ENCODE measurements at places on chromosomes 13 and 19. TPM values are rescaled to one million over a fixed set of nuclear protein-coding genes. Genes with fewer than 3 reads are reported as not detected.

The NOTCH3 gene
- 27.2 TPM for total RNA-seq

The FUT3 gene
- total RNA-seq = 0.14 TPM

DNA sequence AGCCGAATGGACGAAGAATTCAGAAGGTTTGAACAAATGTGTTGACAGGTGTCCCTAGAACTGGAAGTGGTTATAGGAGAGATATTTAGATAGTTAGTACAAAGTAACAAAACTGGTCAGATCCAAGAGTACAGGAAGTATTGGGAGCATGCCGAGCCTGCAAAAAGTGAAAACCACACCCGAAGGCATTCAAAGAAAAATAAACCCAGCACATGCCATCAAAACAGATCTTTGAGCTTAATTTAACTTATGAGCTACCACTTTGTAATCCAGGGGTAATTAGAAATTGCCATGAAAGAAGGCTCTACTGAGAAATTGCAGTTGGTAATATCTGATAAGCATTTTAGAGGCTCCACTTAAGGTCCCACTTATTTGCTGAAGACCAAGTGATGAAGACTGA is 214.2 kb downstream of the DNAJC15 start:
- H3K27ac ChIP-seq = no peak overlapping the region
- H3K4me3 ChIP-seq = no peak overlapping the region
- no peaks in the 10 kb centered on the region for H3K27me3 ChIP-seq
- H3K4me1 ChIP-seq = peaks cover 4% of the 10 kb centered on the region

- H3K36me3 ChIP-seq = no peaks in the 10 kb centered on the region
- H3K4me3 ChIP-seq = no peak overlapping the region
- no peak for DNase-seq
- H3K4me1 ChIP-seq = peaks cover 8% of the 10 kb centered on the region
These were observed 7.7 kb downstream of the PPP1R12C start for GRCh38 chr19:55109527-55110291.

DNA sequence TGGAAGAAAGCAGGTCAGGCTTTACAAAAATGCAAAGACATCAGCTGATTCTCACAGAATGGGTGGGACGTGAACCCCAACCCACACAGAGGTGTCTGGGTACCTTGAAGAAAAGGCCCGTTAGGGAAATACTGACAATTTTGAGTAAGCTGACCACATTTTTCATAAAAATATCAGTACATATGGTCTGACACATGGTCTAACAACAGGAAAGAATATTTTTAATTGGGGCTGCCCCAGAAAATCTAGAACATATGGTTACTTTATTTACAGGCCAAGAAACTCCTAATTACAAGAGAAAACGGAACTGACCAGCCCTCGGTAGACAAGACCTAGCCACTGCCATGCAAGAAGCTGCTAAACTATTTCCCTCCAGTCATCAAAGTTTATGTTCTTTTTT is 48.7 kb upstream of the ITM2B start:
- no peak overlapping the region for H3K27ac ChIP-seq
- no peaks in the 10 kb centered on the region for H3K27me3 ChIP-seq
- H3K4me1 ChIP-seq = no peaks in the 10 kb centered on the region
- no peaks in the 10 kb centered on the region for H3K36me3 ChIP-seq
- H3K4me3 ChIP-seq = no peak overlapping the region
- DNase-seq = no peak

- no peaks in the 10 kb centered on the region for H3K36me3 ChIP-seq
- no peak for DNase-seq
- H3K4me1 ChIP-seq = peaks cover 10% of the 10 kb centered on the region
- H3K27me3 ChIP-seq = no peaks in the 10 kb centered on the region
- no peak overlapping the region for H3K27ac ChIP-seq
These were observed 25.9 kb downstream of the ARHGAP35 start for GRCh38 chr19:46886546-46887239.

GRCh38 chr13:98327371-98328270 is 150.6 kb upstream of the RNF113B start:
- peak; percentile 65 for DNase-seq
- peak overlapping the region; percentile 69 for H3K27ac ChIP-seq
- H3K4me1 ChIP-seq = peaks cover 28% of the 10 kb centered on the region
- no peaks in the 10 kb centered on the region for H3K27me3 ChIP-seq

- no peak overlapping the region for H3K4me3 ChIP-seq
- peaks cover 8% of the 10 kb centered on the region for H3K36me3 ChIP-seq
- H3K4me1 ChIP-seq = peaks cover 16% of the 10 kb centered on the region
- H3K27me3 ChIP-seq = no peaks in the 10 kb centered on the region
These were observed 662 bp upstream of the SPACA6 start for GRCh38 chr19:51692468-51692867.

DNA sequence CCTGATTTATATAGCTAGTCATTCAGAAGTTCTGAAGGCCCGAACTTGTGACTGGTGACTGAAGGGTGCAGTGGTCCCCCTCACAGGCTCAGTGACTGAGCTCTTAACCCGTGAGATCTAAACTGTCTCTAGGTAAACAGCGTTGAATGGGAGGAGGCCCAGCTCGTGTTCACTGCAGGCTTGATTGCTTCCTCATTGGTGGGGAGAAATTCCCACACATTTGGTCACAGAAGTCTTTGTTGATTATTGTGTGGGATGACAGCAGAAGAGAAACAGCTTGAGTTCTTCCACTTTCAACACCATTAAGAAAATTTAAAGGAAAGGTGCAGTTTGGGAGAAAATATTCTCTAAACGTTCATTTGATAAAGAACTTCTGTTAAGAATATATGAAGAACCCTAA is 1178.0 kb downstream of the UQCRFS1 start:
- no peak overlapping the region for H3K4me3 ChIP-seq
- no peaks in the 10 kb centered on the region for H3K4me1 ChIP-seq
- no peaks in the 10 kb centered on the region for H3K36me3 ChIP-seq
- no peak overlapping the region for H3K27ac ChIP-seq
- no peak for DNase-seq
- no peaks in the 10 kb centered on the region for H3K27me3 ChIP-seq

DNA sequence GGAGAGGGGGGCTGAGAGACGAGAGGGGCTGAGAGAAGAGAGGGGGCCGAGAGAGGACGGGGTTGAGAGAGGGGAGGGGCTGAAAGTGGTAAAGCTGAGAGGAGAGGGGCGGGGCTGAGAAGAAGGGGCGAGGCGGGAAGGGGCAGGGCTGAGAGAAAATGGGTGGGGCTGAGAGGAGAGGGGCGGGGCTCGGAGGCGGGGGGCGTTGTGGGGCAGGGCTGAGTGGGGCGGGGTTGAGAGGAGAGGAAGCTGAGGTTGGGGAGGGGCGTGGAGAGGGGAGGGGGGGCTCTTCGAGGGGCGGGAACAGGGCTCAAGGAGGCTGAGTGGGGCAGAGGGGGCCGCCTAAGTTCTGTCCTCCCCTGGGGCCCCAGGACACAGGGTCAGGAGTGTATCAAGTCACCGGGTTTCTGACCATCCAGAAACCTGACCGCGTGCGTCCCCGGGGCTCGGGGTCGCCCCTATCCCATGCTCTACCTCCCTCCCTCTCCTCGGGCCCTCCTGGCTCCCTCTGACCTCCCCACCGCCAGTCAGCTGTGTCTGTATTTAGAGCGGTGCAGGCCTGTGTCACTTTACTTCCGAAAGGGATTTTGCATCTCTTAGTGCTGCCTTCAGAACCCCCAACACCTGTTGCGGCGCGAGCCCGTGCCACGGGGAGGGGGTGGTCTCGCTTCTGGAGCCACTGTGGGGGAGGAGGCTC is 38.6 kb upstream of the SEMA6B start:
- H3K4me1 ChIP-seq = peaks cover 5% of the 10 kb centered on the region

DNA sequence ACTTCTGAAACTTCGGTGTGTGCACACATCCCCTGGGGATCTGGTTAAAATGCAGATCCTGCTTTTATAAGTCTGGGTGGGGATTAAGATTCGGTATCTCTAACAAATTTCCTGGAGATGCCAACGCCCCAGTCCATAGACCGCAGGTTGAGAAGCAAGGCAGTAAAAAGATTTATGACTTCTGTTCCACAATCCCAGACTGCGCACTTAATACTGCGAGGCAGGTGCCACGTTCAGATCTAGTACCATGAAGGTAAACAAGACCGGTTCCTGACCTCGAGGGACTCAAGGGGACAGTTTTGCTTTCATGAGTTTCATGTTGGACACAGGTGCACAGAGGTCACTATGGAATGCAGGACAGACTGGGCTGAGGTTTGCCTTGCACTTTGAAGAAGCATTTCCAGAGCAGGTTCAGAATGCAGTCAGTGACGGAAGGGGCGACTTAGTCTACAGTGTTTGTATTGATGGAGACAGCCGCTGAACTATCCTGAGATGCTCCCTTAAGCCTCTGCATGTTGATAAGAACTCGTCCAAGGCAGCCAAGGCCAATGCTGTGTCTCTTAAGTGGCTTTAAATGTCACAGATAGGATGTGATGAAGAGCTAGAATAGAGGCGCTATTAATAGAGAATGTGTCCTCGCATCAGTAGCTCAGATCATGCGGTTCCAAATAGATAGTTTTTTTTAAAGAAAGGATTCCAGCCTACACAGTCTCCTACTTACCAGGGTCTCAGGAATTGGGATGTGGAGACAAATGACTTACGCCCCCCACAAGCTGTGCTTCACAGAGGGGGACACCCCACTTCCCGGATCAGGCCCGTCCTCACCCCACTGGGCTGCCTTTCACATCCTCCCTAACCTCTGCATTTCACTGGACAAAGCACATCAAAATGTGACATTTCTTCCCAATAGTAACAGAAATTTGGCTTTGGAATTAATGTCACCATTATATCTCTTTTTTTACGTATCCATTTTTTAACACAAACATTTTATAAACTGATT is 97.1 kb upstream of the IRS2 start:
- no peak overlapping the region for H3K4me3 ChIP-seq
- H3K36me3 ChIP-seq = no peaks in the 10 kb centered on the region
- H3K4me1 ChIP-seq = peaks cover 9% of the 10 kb centered on the region
- H3K27ac ChIP-seq = no peak overlapping the region
- H3K27me3 ChIP-seq = no peaks in the 10 kb centered on the region

DNA sequence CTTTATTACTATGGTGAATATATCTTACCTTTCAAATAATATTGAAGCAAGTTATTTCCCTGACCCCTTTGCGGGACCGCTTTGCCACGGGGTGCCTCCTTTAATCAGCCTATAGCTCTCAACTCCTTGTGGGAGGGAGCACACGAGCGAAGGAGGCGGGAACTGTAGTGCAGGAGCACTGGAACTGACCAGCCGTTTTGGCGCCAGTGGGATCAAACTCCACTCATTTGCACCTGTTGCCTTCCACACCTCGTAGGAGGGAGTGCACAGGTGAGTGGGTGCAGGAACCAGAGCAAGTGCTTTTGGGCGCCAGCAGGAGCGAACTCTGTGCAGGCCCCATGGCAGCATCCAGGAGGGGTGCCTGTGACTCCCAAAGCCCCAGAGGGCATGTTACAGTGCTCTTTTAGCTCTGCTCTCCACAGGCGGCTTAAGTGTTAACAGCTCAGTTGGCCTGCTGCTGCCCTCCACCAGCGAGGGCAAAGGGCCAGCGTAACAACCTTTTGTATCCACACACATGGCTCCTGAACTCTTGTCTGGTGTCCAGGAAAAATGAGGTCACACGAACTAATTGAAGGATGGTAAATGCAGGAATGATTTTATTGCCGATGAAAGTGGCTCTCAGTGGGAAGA is 206.9 kb downstream of the GGACT start:
- H3K27ac ChIP-seq = no peak overlapping the region
- DNase-seq = no peak
- H3K4me3 ChIP-seq = no peak overlapping the region
